ENCODE measurements at places on chromosomes 2 and 18.
A peak's percentile ranks its signal among the peaks of the same experiment; 100 is the strongest.

DNA sequence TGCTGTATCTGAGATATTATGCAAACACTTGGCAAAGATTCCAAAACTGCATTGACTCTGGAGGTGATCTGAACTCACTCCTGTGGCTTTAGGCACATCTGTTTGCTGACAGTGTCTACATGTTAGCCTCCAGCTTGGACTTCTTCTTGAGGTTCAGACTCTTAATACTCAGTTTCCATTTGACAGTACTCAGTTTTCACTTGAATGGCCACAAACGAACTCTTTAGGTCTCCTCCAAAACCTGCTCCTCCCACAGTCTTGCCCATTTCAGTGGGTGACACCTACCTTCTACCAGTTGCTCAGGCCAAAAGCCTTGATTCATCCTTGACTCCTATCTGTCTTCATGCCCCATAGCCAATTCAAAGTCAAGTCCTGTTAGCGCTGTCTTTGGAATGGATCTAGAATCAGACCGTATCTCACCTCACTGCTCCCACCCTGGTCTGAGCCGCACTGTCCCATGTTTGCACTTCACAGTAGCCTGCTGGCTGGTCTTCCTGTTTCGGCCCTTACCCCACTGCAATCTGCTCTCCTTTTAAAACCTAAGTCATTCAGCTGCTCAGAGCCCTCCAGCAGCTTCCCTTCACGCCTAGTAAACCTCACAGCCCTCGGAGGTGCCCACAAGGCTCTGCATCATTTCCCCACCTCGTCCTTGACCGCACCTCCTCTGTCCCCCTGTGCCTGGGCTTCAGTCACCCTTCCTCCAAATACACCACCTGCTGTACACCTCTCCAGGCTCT is 10.5 kb downstream of the ATG16L1 start:
- no peak for DNase-seq

GRCh38 chr18:45439851-45440645 is 175.2 kb upstream of the SLC14A2 start:
- no peak for DNase-seq

GRCh38 chr2:242052421-242052820 is 182.9 kb downstream of the RTP5 start:
- no peak for DNase-seq

DNA sequence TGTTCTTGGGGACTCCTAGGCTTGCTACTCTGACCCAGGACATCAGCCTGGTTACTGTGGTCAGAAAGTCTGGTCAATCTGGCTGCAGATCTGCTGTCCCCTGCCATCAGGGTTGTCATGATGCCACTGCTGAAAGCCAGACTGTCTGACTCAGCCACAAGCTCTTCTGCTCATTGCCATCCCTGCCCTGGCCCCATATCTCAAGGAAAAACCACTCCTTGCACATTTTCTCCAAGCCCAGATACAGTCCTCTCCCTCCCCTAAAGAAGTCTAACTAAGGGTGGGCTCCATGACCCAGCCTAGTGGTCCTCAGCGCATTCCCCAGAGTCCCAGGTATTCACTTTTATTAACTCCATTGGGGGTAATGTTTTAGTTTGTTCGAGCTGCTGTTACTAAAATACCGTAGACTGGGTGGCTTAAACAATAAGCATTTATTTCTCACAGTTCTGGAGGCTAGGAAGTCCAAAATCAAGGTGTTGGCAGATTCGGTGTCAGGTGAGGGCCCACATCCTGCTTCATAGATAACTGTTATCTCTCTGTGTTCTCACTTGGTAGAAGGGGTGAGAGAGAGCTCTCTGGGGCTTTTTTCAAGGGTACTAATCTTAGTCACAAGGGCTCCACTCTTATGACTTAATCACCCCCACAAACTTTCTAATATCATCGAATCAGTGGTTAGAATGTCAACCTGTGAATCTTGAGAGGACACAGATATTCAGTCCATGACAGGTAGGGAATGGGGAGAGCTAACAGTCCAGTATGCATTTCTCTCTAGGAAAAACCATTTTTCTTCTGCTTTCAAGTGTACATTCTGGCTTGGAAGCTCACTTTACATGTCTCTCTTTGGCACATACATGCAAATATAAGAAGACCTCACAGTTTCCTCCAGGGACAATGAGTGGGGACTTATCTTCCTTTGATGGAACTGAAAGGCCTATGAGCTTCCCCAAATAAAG is 94.8 kb upstream of the CXCR4 start:
- no peak for DNase-seq

- DNase-seq = peak; percentile 94
Measured at GRCh38 chr2:218323526-218324472, 31.5 kb upstream of the TMBIM1 start.

- no peak for DNase-seq
Measured at GRCh38 chr2:223075301-223076270, 23.6 kb downstream of the KCNE4 start.

DNA sequence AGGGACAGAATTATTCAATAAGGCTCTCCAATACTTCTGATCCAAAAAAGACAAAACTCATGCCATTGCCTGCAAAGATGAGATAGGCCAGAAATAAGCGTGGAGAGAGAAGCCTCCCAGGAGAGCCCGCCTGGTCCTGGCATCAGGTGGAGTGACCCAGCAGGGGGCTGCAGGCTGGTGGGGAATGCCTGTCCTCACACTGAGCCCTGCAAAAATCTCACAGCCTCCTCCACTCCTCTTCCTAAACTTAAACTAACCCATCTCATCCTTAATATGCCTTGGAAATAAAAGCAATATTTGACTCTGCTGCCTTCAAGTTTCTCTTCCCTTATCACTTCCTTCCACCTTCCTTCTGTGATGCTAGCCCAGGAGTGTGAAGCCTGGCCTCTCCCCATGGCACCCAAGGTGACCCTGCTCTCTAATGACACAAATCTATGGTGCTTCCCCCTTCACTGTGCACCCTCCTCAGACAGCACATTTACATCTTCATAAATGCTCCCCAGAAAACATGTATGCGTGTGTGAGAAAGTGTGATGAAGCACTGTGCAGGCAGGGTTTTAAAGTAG is 218.4 kb downstream of the ANAPC1 start:
- no peak for DNase-seq

- no peak for DNase-seq
Measured at GRCh38 chr2:27907547-27907946, 17.0 kb downstream of the BABAM2 start.

DNA sequence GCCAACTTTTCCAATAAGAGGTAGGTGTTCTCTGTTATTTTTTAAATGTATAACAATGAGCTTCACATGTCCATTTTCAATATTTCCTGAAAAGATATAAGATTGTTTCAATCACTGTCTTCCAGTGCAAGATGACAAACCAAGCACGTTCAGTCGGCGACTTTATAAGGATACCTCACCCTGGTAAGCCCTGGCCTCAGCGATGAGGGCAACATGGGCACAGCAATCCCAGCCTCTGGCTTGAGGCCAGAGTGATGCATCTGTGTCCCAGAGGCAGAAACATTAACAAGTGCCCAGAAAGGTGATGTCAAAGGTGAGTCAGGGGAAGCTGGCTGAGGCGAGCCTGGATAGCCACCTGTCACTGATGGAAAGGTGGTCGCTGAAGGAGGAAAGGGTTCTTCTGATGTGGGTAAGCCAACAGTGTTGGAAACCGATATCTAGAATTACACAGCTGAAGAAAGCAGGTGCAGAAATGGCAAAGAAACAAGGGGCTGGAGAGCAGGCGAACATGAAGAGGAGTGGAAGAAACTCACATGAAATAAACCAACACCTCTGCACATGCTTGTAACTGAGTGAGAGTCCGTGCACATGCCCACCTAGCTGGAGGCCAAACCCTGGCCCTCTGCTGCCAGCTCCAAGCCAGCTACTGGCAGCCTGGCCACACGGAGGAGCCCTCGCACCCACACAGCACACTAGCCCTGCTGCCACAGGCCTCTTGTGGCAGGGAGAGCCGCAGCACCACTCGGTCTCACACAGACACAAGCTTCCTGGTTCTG is 65.5 kb downstream of the FBXO15 start:
- DNase-seq = no peak

DNA sequence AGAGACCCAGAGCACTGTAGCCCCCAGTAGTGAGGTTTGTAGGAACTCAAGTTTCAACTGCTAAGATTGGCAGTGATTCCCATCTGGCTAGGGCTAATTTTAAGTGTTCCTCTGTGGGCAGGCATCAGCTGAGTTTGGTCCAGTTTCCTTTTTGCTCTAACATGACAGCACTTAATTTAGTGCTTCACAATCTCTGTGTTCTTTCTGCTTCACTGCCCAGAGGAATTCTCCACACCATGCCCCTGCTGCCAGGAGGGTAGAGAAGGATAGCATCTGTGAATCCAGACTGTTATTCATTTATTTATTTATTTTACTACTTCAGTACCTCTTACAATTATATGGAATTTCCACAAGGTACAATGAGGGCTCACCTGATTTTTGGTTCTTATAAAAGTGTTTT is 549.9 kb upstream of the FSIP2 start:
- DNase-seq = no peak

DNA sequence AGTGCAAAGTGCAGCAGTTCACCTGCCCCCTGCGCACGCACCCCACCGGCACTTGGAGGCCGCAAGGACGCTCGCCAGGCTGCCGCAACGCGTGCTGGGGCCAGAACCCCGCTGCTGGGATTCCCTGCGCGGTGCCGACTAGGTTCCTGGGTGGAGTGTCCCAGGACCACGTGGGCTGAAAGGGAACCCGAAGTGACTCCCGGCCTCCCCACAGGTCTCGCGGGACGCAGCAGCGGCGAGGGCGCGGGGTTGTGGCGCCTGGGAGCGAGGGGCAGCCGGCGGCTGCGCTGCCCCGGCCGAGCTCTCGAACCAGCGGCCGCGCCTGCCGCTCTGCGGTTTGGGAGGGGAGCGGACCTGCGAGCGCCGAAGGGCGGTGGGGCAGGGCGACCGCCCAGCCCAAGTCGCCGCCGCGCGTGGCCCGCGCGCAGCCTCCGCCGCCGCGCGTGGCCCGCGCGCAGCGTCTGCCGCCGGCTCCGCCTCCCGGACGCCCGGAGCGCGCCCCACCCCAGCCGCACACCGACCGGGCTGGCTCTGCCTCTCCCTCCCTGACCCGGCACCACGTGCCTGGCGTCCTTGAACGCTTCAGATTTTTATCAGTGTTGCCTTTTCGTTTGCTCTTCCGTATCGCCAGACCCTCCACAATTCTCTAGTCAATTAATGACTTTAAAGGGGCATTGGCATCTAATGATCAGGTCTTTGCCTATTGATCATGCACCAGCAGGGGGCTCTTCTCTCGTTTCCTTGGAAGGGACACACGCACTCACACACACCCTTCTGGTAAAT is at the start of gene FTCDNL1:
FTCDNL1 (minus strand) TSS at position 475 of the 783 bp plus-strand sequence. CDS start 2,230 bp downstream, outside the sequence.
- DNase-seq = peak; percentile 74

DNA sequence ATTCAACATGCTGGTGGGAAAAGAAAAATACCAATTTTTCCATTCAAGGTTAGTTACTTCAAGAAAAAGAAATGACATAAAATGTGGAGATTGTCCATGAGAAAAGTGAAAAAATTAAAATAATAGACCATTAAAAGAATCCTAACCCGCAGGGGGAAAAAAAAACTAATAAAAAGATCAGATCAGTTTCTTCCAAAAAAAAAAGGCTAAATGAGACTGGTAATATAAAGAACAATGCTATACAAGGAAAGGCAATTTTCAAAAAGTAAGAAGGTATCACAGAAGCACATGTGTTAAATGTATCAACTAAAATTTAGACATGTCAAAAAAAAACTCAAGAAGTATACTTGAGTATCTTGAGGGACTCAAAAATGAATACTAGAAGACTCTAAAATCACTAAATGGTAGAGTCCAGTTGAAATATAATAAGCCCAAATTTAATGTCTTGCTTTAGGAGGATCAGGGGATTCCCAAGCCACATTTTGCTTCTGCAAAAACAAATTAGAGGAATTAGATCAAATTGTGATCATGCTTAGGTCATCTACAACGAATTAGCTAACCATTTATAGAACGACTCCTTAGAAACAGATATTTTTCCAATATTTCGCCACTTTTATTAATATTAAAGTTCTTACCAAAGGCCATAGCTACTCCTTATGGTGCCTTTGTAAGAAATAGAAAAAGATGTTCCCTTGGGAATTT is 35.8 kb upstream of the GLS start:
- no peak for DNase-seq

- no peak for DNase-seq
Measured at GRCh38 chr2:119063177-119063576, 95.4 kb downstream of the C1QL2 start.

- DNase-seq = no peak
Measured at GRCh38 chr2:235343156-235343774, 150.6 kb upstream of the AGAP1 start.

GRCh38 chr2:231124838-231125568 is at the start of gene HTR2B:
Gene HTR2B, minus strand, starts transcription at chr2:231125042. Its CDS starts 1,278 bp downstream, at chr2:231123764.
- peak; percentile 86 for DNase-seq

- DNase-seq = no peak
Measured at GRCh38 chr2:239695728-239696240, 295.0 kb upstream of the HDAC4 start.

DNA sequence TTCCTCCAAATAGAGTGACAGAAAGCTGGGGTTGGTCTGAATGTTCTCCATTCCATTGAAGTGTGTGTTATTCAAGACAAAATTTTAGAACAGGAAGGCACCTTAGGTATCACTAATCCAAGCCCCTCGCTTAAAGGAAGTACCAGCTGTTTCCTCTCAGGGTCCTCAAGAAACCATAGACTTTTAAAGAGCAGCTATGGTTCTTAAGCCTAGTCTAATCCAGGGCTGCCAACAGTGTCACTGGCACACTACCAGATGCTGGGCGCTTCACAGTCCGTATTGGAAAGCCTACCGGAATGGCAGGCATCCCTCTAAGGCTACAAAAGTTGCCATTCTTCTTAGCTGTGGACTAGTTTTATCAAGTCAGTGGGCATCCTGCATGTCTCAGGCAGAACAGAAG is 1.9 kb downstream of the NEMP2 start:
- DNase-seq = no peak

GRCh38 chr2:96320326-96320725 is 4.8 kb upstream of the ITPRIPL1 start:
- DNase-seq = no peak

- peak; percentile 50 for DNase-seq
Measured at GRCh38 chr2:177171418-177171865, 41.2 kb upstream of the HNRNPA3 start.

- peak; percentile 20 for DNase-seq
Measured at GRCh38 chr18:62812242-62812641, 96.9 kb downstream of the PHLPP1 start.

GRCh38 chr18:72458271-72458670 is 85.9 kb downstream of the CBLN2 start:
- DNase-seq = no peak

DNA sequence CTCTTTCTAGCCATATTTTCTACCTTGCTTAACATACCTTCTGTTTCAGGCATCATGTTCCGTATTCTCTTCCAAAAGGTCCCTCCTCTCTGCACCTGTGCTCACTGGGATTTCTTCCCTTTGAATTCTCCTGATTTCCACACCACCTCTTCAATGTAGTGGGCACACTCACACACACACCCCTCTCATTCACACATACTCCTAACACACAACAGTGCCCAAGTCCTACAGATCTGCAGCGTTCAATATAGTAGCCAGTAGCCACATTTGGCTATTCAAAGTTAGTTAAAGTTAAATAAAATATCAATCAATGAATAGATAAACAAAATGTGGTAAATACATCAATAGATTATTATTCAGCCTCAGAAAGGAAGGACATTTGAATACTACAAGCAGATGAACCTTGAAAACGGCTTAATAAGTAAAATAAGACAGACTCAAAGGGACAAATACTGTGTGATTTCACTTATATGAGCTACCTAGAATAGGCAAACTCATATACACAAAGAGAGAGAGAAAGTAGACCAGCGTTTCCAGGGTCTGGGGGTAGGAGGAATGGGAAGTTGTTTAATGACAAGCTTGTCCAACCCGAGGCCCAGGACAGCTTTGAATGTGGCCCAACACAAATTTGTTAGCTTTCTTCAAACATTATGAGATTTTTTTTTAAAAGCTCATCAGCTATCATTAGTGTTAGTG is 34.4 kb downstream of the MYCN start:
- no peak for DNase-seq

Measured in kidney (tissue), 22 donors.